ENCODE measurements at places on chromosomes 2 and 18. TPM values are rescaled to one million over a fixed set of nuclear protein-coding genes. Genes with fewer than 3 reads are reported as not detected.

Gene C2orf15
- 1.1 TPM for total RNA-seq

Gene CD8B2
- total RNA-seq: not detected

DNA sequence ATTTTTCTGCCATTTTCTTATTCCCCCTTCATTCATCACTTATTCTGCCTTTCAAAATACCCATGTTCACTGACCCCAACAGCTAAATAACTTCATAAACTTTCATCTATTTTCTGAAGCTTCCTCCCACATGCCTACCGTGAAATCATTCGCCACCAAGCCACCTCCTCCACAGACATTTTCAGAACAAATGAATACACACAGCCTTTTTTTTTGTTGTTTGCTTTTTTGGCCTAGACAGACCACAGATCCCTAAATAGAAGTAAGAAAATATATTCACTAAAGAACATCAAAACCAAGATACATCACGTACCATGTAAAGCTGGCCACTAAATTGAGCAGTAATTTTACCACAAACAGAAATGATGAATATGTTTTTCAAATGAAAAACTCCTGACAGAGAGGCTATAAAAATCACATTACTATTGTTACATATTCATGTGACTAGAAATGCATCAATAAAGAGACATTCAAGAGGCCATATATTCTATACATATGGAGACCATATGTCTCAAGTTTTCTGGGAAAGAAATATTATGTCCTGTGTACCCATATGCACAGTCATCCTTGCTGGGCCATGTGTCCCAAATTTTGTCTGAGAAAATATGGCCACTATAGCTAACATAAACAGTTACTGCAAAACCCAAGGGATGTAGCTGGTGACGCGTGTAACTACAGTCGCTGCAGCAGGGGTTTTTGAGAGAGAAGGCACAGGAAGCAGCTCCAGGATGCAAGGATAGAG is 200.3 kb downstream of the FBXO15 start:
- no peak for DNase-seq

DNA sequence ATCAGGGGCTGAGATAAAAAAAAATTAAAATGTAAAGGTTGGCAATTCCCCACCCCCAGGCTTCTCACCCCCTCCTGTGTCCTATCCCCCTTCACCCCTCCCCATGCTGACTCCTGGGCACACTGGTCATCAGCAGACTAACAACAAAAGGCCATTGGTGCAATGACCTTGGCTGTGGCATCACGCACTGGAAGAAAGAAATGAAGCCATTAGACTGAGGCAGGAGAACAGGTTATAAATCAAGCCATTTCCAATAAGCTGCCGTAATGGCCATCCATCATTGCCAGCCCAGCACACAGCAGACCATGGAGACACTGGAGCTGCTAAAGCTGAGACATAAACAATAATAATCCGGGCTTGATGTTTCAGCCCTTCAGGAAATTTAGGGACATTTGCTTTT is 342.4 kb upstream of the ETAA1 start:
- DNase-seq: no peak

- no peak for DNase-seq
Measured at GRCh38 chr2:71646028-71646427, 192.7 kb downstream of the DYSF start.

All from upper lobe of right lung (tissue), 1 donor.